NCI-H1105 treated with DMSO at 0.1 percent for 48 hours (cell line): ENCODE measurements at places on chromosomes 11 and 22.

- DNase-seq: no peak
Measured at GRCh38 chr11:69656536-69657455, 15.8 kb downstream of the CCND1 start.

DNA sequence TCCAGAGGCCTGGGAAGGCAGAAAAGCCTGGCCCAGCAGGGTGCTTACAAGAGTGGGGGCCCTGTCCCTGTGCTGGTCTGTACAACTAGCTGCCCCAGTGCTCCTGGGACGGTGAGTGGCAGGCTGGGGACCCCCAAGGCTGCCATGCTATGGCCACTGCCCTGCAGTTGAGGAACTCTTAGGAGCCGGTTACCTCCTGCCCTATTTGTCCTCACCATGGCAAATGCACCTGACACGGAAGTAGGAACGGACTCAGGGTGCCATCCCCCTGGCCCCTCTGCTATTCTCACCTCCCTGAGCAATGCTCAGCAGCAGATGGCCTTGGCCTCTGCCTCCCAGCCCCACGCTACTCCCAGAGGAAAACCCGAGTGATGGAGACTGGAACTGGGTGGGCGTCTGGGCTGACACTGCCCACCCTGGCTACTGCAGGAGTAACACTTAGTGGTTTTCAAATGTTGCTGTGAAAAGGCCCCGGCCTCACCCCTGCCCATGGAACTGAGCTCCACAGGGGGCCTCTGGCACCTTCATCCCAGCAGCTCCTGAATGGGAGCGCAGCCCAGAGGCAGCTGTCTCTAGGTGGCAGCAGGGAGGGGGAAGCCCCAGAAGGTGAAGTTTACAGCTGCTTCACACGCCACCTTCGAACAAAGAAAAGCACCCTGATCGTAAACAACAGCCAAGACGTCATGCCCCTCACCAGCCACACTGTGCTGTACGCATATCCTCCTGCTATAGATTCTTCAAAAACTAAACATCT is 105.3 kb downstream of the CTTN start:
- DNase-seq: peak; percentile 86

- no peak for DNase-seq
Measured at GRCh38 chr22:36860821-36861659, at the start of gene NCF4. NCF4 (plus strand) TSS chr22:36861006; CDS start chr22:36861172, 166 bp downstream.

- peak; percentile 88 for DNase-seq
Measured at GRCh38 chr11:8290081-8290810, 26.6 kb upstream of the LMO1 start.

DNA sequence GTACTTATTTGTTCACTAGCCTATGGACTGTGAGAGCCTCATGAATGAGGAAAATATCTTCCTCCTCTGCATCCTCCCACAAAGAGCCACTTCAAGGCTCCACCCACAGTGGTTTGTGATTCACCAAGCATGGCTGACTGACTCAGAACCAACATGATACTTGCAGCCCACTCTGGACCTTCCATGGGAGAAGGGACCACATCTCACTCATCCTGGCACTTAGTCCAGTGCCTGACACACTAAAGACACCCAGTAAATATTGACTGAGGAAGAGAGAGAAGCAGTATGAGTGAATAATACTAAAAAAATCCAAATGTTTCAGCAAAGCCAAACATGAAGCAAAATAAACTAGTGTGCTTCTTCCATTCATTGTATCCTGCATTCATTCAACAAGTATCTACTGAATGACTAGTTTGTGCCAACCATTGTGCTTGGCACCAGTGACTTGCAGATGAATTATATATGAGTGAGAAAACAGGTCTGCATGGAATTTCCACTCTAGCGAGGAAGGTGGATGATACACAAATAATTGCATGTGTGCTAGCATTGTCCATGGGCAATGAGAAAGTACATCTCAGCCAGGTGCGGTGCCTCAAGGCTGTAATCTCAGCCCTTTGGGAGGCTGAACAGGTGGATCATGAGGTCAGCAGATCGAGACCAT is 54.9 kb upstream of the BLID start:
- no peak for DNase-seq

DNA sequence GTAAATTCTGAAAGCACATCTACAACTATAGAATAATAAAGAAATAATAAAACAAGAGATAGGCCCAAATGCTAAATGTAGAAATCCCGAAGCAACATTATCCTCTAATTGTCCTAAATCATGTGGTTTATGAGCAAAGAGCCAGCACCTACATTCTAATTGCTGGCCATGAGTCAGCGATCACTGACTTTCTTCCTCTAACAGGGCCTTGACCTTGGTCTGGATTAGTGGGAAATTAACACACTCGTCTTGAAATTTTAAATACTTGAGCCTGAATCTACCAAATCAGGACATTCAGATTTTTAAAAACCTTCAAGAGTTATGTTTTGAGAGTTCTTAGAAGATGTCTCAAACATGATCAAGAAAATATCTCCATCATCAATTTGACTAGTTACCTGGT is 727.6 kb downstream of the METTL15 start:
- no peak for DNase-seq

DNA sequence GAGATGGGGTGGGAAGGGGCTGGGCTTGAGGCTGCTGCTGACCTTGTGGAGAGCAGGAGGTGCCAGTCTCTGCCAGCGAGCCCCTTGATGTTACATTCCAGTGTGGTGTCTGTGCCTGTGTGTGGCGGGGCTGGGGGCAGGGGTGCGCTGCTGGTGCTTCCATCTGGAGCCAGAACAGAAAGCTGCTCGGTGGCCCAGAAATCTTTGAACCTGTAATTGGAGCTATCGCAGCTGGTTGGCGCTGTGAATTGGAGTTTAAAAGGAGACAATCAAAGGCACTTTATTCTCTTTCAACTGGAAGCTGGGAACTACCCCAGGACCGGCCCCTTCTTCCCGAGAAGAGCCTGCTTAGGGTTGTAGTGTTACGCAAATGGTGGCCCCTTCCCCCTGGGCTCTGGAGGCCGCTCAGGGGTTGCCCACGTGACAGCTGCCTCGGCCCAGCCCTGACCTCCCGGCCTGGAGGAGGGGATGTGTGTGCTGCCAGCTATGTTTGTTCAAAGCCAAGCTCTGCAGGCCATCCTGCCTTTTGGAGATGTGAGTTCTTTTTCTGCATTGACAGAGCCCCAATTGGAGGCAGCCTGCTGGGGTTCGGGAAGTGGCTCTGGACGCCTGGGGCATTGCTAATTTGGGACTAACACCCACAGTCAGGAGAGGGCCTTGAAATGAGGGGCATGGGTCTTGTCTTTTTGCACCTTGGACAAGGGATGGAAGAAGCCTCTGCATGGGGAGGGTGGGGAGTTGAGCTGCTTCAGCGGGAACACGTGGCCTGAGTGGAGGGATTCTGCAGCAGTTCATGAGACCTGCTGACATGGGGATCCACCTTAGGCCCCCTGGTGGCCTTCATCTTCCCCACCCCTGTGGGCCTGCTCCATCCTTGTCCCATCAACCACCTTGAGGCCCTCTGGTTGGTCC is 14.0 kb upstream of the ARSA start:
- DNase-seq: no peak

GRCh38 chr22:23682077-23682476 is 8.7 kb upstream of the RGL4 start:
- DNase-seq: no peak

- no peak for DNase-seq
Measured at GRCh38 chr11:98729118-98729517, 291.6 kb upstream of the CNTN5 start.

DNA sequence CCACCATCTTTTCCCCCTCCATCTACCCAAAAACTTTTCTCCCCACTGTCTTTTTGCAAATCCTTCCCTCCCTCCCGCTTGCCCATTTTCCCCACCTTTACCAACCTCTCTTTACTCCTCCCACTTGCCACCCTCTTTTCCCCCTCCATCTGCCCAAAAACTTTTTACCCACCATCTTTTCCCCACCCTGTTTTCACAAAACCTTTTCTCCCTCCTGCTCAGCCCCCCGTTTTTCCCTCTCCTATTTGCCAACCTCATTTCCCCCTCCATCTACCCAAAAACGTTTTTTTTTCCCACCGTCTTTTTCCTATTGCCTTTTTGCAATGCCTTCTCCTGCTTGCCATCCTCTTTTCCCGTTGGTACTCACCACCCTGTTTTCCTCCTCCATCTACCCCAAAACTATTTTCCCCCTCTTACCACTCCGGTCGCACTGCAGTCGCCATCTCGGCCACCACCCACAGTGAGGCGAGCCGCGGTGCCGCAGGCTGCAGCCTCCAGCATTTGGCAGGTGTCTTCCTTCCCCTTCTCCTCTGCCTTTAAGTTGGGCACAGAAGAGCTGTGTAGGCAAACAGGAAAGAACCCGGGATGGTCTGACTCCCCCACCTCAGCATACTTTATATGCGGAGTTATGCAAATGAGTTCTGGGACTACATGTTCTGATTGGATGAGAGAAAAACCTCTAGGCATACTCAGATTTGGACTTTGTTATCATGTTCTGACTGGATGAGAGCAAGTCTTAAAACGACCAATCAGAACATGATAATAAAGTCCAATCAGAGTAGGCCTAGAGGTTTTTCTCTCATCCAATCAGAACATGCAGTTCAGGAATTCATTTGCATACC is 121.2 kb upstream of the VPREB1 start:
- no peak for DNase-seq

DNA sequence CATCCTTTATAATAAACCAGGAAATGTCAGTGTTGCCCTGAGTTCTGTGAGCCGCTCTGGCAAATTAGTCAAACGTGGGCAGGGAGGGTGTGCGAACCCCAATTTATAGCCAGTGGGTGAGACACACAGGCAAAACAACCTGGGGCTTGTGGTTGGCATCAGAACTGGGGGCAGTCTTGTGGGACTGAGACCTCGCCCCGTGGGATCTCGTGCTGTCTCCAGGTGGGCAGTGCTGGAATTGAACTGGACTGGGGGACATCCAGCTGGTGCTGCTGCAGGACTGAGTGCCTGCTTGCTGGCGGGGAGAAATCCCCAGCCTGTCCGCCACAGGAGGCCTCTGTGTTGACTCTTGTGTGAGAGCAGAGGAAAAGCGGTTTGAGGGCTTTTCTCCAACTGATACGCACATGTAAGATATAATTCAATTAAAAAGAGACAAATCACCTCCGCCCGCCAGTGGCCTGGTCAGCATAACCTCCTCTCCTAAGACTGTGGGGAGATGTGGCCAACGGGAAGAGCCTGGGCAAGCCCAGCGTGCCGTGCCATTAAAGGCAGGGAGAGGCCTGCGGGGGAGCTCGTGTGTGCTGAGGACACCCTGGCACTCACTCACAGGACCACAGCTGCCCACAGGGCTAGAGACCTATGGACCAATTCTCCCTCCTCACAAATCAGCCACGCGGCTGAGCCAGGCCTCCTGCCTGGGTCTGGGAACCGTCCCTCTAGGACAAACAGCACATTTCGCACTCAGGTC is 18.4 kb downstream of the SULT4A1 start:
- no peak for DNase-seq

DNA sequence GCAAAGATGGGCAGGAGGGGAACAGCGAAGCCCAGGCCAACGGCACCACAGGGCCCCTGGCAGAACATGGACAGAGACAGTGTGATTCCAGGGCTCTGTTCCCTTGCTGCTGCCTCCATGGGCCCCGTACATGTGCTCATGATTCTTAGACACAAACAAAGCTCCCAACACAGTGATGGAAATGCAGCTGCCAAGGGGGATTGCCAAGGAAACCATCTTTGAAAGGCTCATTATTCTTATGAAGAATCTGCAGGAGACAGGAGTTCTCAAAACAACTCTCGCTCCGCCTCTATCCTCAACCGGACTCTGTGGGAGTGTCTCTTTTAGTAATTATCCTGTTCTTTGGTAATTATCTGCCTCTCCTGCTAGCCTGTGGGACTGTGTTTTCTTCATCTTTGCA is 32.2 kb downstream of the SERPINH1 start:
- DNase-seq: no peak

DNA sequence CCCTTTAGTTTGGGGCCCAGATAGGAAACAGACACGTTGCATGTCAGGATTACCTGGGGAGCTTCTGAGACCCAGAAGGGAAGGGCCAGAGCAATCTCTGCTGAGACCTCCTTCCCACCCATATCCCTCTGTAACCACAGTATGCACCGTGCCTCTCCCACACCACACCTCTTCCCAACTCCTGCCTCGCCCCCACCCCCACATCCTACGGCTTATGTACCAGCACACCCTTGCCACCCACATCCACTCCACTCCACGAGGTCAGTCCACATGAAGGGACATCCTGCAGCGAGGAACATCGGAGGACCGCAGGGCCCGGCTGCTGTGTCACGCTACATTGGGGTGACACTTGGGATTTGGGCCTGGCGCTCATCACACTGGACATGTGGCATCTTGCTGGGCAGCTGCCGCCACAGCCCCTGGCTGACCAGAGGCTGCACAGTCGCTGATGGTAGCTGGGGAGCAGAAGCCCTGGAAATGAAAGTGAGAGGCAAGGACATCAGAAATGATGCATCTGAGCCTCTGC is 118.3 kb upstream of the LMO1 start:
- DNase-seq: no peak

GRCh38 chr22:35525687-35526332 is 14.8 kb upstream of the RASD2 start:
- no peak for DNase-seq

- no peak for DNase-seq
Measured at GRCh38 chr11:125140233-125140632, 24.3 kb upstream of the PKNOX2 start.

DNA sequence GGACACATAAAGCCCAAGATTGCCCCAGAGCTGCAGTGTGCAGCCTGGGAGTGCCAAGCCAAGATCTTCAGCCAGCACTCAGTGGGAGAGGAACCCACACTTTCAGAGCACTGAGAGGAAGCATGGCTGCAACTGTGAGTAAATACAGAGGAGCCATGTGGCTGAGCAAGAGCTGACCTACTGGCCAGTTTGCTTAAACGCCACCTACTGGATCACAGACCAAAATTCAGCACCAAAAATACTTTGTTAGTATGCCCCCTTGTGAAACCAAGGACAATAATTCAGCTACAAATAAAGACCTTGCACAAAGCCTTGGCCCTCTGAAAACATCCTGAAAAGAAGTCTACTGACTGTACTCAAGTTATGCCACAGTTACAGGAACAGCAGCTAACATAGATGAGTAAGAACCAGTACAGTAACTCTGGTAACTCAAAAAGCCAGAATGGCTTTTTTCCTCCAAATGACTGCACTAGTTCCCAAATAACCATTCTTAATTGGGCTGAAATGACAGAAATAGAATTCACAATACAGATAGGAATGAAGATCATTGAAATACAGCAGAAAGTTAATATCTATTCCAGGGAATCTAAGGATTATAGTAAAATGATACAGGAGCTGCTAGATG is 10.1 kb upstream of the OR4A15 start:
- DNase-seq: no peak

DNA sequence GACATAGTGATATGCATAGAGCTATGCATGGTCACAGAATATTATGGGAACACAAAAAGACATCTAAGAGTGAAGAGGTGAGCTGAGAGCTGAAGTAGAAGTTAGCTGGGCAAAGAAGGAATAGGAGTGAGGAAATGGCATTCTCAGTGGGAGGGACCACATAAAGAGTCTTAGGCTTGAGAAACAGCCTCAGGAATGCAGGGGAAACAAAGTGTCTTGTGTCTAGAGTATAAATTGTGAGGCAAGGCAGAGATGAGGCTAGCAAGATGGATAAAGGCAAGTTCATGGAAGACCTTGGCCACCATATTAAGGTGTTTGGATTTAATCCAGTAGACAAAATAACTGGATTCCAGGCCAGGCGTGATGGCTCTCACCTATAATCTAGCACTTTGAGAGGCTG is 40.6 kb upstream of the CRTAM start:
- no peak for DNase-seq
